ENCODE measurements at places on chromosomes 16 and 17.

- no peak for DNase-seq
Measured at GRCh38 chr17:46869296-46869695, 17.9 kb downstream of the WNT9B start.

DNA sequence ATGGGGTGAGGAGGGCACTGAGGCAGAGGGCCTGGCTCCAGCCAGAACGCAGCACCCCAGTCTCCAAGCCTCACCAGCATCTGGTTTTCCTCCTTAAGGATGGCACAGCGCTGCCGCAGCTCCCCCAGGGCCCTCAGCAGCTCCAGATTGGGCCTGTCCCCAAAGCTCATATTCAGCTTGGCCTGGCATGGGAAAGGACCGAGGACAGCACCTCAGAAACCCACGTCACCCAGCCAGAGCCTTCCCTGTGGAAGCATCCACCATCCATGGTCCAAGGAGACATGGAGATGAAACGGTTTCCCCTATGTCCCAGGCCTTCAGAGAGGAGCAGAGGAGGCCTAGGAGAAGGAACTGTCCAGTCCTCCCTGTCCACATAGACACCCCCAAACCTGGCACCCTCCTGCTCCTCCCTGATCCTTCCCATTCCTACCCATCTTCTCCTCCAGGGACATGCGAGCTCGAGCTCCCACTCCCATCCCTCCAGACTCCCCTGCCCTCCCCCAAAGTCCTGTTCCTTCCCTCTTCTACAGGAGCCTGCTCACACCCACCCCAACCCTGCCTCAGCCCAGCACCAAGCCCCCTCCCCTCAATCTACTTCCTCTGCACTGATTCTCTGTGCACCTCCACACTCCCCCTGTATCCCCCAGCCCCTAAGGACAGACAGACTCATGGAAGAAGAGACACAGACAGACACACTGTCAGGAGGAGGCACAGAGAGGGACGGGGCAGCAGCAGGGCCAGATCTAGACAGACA, 1.8 kb downstream of the TSPOAP1 start:
- no peak for DNase-seq

- DNase-seq, result no peak
Measured at GRCh38 chr16:28524681-28525171, 14.0 kb downstream of the NUPR1 start.

DNA sequence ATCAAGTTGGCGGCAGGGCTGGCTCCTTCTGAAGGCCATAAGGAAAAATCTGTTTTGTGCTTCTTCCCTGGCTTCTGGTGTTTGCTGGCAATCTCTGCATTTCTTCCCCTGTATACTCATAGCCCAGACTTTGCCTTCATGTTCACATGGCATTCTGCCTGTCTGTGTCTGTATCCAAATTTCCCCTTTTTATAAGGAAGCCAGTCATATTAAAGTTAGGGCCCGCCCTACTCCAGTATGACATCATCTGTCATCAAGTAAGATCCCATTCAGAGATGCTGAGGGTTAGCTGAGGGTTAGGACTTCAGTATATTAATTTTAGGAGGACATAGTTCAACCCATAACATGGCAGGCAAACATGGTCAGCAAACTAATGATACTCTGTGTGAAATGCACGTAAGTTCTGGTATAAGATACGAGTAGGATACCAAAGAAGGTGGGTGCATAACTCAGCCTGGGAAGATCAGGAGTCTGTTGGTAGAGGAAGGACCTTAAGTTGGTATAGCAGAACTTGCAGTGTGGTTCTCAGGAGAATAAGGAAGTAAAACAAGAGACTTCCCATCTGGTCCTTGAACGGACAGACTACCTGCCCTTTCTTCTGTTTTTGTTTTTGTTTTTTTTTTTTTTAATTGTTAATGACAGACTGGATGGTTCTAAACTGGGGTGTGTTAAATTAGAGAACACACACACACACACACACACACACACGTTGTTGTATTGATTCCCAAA, 13.9 kb downstream of the MAP2K6 start:
- DNase-seq, result no peak

DNA sequence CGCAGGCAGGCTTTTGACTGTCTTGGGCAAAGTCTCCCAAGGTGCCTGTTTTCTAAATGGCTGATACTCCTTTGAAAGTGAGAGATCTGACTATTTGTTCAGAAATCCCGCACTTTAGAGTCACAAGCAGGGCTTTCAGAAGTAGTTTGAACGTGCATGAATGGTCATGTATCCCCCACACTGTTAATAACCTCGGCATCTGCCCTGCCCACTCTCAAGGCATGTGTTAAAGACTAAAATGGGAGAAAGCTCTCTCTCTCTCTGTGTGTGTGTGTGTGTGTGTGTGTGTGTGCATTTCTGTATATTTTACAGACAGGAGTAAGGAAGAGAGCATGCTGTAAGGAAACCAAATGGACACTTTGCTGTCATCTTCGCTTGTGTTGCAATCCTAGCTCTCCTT, 163.7 kb downstream of the MAF start:
- DNase-seq, result no peak

- DNase-seq, result peak; percentile 81
Measured at GRCh38 chr17:64084086-64084939, 45.6 kb downstream of the ERN1 start.

- no peak for DNase-seq
Measured at GRCh38 chr16:84183911-84184591, 2.8 kb downstream of the TAF1C start.

DNA sequence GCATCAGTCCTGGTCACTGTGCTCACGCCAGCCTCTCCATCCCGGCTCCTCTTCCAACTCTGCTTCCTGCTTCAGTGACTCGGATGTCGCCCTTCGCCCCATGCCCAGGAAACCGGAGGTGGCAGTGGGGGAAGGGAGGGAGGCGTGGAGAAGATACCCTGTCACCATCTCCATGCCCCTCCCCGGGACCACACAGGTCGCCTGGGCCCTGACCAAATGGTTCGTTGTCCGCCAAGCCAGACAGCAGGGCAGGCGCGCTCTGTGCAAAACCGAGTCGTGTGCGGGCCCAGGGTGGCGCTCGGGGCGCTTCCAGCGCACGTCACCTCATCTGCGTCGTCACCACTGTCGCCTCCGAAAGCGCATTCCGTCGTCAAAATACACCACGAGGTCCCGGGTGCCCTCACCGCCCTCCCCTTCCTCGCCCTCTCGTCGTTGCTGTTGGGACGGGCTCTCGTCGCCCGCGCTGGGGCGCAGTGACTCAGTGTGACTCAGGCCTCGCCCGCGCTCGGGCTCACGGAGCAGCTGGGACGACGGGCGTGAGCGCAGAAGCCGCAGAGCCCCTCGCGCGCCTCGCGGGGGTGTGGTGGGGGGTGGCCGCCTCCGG, 39.2 kb downstream of the ZNF778 start:
- peak; percentile 35 for DNase-seq

GRCh38 chr17:36768394-36768793, 167.0 kb downstream of the MRM1 start:
- DNase-seq, result no peak

DNA sequence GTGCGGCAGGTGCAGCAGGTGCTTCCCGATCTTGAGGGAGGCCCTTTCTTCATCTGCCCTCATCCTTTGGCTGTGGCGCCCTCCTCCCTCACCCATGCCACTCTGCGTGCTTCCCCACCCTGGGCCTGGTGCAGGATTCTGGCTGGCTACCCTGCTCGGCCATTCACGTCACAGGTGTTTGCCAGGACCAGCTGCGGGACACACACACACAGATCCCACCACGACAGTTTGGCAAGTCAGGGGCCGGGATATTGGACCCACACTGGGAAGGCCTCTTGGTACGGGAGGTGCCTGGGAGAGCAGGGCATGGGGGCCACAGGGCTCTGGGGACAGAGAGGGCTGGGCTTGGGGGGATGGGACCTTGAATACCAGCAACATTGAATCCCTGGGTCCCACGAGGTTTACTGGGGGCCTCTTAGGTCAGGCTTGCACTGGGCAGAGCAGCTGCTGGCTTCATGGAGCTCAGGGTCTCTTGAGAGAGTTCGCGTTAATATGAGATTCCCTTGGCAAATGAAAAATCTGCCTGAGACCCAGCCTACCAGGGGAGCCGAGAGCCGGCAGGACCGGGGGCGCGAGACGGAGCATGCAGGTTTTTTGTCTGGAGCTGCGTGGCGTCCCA, 15.1 kb downstream of the ADCY7 start:
- DNase-seq, result no peak

DNA sequence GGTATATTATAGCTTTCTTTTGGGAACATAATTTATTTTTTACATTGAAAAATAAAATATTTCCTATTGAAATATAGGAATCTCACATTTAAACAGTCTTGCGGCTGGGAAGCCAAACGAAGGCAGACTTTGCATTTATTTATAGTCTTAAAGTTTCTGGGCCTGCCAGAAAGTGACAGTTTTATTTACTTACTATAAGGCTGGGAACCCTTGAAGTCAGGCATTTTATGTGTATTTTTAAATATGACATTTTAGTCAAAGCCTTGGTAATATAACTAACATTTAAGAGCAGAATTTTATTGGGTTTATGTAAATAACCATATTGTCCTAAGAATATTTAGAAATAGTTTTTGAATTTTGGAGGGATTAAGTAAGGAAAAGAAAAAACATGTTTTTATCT, 97.5 kb downstream of the TANGO6 start:
- no peak for DNase-seq

DNA sequence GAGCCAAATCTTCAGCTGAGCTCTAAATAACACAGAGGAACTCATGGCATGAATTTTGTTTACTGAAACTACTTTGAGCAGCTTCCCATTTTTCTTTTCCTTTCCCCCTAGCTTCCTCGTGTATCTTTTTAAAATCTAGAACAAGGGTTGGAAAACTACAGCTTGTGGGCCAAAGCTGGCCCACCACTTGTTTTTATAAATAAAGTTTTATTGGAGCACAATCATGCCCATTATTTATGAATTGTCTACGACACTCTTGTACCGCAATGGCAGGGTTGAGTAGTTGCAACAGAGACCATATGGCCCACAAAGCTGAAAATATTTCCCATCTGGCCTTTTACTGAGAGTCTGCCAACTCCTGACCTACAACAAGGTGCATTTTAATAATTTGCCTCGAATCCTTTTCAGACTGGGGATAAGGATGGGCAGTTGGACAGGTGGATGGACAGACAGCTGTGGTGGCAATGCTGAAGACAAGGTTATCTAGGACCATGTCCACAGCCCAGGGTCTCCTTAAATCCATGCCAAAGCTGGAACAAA, 87.7 kb downstream of the RMI2 start:
- DNase-seq, result no peak

DNA sequence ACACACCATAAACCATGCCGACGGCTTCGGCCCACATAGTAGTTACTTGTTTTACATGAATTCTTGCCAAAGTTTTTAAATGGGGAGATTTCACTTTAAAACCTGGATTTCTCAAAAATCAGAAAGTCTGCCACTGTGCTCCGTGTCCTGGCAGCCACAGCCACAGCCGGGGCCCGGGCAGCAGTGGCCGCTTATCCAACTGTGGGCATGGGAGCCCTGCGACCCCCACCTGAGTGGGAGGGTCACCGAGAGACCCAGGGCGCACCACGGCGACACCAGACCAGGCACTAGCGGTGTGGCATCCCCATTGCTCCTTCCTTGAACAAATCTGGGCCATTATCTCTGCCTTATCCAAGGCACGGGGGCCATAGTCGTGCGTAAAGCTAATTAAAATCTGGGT, 30.0 kb downstream of the ZNF469 start:
- no peak for DNase-seq

DNA sequence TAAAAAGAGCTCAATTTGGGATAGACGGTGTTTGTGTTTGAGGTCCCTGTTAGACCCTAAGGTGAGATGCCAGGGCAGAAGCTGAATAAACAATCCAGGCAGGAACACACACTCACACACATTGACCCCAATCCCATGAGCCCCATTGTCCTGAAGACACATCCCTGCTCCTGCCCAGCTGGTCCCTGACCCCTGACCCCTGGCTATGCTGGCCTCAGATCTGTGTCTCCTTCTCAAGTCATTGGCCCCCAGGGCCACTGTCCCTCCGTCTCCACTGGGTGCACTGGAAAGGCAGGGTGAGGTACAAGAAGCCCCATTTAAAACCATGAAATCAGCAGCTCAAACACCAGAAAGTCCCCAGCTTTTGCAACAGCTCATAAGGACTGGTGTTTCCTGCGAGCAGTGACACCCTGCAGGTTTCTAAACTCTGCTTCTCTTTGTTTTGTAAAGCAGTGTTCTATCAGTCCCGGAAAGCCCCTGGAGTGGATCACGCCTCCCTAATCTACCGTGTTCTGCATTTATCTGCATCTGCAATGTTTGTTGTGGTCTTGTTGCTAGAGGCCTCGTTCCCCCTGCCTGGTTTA, 18.0 kb upstream of the ASGR2 start:
- DNase-seq, result no peak

DNA sequence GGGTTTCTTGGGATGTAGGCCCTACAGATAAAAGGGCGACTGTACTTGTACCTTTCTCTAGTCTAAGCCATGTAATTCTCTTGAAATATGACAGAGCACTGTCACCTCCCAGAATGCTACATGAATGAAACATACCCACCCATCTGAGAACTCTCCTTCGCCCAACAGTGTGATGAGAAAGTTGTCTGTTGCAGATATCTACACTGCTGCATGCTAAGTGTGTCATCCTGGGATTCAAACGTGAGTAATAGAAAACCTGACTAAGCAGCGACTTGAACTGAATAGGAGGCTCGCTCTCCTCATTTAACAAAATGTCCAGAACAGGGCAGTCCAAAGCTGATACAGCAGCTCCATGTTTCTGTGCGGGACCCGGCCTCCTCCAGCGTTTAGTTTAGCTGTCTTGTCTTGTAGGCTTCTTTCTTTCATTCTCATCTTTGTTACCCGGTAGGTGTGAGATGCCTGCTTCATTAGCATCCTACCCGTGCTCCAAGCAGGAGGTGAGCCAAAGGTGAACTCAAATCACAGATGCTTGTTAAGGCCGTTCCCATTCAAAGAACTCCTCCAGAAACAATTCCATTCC, 211.9 kb downstream of the PRKCA start:
- DNase-seq, result peak; percentile 75

DNA sequence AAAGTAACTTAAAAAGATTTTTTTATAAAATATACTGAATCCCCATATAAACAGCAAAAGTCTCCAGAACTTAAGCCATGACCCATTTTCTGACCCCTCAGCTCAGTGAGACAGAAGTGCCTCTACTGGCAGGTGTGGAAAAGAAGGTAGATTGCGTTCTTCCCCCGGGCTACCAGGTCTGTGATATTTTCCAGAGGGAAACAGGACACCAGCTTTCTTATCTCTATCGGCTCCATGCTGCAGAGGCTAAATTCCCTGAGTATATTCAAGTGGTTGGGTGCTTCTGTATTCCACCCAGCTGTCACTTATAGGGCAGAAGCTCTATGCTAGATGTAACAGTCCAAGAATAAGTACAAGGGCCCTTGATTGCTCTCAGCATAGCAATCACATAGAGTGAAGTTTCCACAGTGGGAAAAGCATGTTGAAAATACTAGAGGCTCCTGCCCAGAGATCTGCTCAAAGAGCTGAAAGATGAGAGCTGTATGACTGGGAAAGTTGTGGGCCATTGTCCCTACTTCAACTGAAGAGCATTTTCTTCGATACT, 687.3 kb downstream of the CDH11 start:
- DNase-seq, result no peak

DNA sequence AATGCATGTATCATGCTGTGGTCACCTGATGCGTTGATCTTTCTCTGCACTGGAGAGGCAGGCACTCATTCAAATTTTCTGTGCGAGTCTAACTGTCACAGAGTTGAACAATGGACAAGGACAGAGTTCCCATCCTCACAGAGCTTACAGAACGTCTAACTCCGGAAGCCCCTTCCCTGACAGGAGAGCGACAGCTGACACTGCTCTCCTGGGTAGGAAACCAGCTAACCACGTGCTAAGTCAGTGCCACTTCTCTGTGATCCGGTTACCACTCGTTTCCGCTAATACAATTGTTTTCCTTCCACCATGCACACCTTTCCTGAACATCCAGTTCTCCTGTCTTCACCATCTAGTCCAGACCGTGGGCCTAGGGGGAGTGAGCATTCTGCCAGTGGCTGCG, 11.3 kb downstream of the KLHDC4 start:
- DNase-seq, result no peak

All from bronchial epithelial cell (primary cell).